ENCODE measurements at places on chromosomes 1 and 21.

DNA sequence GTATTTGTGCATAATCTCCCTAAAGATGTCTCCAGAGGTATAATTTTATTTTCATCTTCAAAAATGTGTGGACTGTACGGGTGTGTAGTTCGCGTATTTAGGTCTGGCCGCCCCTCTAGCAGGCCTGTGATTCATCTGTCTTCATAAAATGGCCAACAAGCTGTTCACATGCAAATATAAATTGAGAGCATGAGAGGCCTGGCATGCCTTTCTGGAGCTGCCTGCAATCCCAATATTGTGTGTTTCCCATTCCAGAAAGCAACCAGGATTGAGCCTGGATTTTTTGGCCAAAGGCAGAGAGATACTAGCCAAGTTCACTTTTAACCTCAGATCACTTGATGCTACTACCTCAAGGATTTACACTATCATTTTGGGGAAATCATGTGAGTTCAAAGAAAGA, 197.2 kb downstream of the NFIA start:
- DNase-seq = no peak

GRCh38 chr1:31984419-31985347, 29.0 kb upstream of the KHDRBS1 start:
- no peak for DNase-seq

DNA sequence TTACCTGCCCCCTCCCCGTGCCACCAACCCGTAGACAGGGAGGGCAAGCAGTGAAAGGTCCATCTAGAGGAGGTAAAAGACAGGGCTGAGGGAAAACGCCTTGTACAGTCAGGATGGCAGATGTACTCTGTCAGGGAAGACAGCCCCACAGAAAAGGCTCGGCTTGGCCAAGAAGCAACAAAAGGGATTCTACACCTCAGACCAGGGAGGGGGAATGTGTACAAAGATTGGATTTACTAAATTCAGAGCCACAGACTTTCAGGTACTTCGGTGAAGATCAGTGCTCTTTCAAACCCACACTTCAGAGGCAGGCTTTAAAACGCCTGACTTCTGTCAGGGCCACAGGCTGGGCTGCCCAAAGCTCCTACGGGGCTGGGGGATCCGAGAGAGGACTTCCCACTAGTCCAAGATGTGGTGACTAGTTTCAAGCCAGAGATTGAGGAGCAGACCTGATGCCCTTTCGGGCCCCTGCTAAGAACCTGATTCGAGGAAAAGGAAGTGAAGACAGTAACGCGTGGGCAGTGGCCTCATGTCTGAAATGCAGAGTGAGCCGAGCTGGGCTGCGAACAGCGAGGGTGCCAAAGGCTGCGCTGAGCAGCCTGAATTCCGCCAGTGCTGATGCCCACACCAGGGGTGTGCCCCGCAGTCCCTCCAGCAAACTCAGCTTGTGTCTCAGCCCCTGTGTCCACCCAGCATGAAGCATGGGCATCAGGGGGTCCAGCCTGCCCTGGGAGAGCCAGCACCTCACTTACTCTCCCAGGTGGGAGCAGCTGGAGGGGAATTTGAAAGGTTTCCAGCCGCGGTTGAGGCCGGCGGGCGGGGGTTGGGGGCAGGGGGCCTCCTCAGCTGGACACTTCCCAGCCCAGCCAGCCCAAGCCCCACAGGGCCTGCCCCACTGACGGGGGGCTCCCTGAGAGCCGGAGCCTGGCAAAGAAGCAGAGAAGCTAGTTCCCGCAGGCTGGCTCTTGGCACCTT, 36.2 kb downstream of the KIAA1614 start:
- DNase-seq = no peak

DNA sequence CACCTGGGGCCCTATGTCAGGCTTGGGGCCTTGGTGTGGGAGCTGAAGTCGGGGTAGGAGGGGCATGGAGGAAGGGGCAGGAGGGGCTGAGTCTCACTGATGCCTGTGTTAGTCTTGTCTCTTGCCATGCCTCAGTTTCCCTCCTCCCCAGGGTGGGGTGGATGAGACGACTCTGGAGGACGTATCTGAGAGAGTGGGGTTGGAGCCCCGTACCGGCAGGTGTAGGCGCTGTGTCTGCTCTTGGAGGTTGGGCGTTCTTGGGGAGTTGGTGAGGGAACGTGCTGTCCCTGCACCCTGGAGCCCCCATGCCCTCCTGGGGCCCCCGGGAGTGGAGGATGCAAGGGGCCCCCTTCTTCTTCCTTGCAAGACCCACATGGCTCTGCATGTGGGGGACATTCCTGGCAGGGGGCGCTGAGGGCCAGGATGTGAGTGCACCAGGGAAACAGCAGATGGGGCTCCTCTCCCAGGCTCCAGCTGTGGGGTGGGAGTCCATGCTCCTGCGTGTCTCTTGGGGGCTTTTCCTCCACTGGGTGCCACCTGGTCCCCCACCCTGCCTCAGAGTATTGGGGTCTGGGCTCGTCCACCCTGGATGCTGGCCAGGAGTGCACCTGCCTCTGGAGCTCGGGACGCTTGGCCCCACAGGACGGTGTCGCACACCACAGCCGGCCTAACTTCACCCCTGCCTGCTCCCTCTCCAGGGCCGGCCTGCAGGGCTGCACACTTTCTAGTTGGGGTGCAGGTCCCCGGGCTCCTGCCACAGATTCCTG, 1.4 kb upstream of the TNFRSF14 start:
- DNase-seq = no peak

DNA sequence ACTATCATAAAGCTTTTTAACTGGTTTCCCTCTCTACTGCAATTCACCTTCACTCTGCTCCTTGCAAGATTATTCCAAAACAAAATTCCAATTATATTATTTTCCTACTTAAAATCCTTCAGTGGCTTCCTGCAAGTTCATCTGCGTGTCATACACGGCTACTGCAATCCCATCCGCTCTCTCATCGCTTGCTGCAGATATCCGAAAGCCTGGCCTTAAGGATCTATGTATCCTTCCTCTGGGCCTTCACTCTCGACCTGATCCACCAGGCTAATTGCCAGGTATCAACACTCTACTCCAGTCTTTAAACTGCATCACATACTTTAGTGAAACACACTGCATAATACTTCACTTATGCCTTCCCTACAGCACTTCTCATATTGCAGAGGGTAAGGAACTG, 44.0 kb downstream of the VAV3 start:
- no peak for DNase-seq

DNA sequence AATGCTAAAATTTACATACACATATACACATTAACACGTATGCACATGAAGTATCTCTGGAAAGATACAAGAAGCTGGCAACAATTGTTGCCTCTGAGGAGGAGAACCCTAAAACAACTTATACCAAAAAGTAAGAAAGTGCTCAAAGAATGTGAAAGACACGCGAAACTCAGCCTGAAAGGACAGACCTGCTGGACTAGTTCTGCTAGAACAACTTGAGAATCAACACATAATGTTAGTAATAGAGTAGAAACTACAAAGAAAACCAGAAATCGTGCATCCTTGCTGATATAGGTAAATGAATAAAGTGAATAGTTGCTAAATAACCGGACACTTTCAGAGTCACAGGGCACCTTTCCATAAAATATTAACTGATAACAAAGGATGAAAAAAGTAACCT, 242.5 kb downstream of the RERE start:
- no peak for DNase-seq

GRCh38 chr1:19811206-19811851, 3.8 kb downstream of the RNF186 start:
- peak; percentile 34 for DNase-seq

GRCh38 chr1:25568834-25569596, 25.6 kb downstream of the LDLRAP1 start:
- DNase-seq = peak; percentile 89

GRCh38 chr1:67836769-67837168, 3.5 kb upstream of the GNG12 start:
- DNase-seq = no peak

GRCh38 chr1:154812877-154813276, 57.2 kb downstream of the KCNN3 start:
- no peak for DNase-seq

GRCh38 chr1:24903560-24903954, 26.5 kb downstream of the RUNX3 start:
- DNase-seq = no peak

GRCh38 chr1:182709225-182709764, 24.9 kb upstream of the RGS8 start:
- no peak for DNase-seq

DNA sequence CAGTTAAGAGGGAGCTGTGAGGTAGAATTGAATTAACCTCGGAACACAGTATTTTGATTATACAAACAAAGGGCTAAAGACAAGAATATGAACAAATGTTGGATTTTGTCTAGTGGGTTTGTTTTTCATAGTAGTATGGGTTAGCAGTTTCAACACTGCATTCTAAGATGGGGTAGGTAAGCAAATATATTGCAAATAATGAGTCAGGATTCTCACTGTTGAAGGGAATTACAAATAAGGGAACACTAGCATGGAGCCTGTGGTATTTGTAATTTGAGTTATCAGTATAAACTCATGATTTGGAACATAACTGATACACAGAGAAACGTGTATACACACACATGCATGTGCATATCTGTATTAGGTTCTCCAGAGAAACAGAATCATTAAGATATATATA, 44.5 kb downstream of the CD55 start:
- no peak for DNase-seq

- no peak for DNase-seq
These were observed 7.0 kb downstream of the CSDE1 start for GRCh38 chr1:114750780-114751179.

DNA sequence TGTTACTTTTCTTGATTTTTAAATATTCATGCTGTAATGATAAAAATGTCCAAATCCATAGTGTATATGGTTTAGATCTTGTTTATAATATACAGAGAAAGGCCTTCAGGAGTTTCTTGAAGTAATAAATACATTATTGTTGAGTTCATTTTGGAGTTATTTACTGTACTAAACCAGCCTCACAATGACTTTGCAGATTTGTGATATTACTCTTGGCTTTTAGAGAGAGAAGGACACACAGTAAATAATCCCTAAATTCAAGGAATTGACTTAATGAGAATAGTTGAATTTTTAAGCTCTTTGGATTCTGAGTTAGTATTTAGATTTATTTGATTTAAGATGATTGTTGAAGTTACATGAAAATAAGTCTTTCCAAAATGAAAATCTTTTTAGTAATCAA, 38.9 kb downstream of the RABGAP1L start:
- no peak for DNase-seq

GRCh38 chr1:209802780-209803152, 3.2 kb downstream of the IRF6 start:
- no peak for DNase-seq

- no peak for DNase-seq
These were observed 3.4 kb upstream of the KRTAP10-5 start for GRCh38 chr21:44583800-44584147.

GRCh38 chr1:29786195-29786594, 549.9 kb downstream of the PTPRU start:
- no peak for DNase-seq

- DNase-seq = no peak
These were observed 338.6 kb downstream of the PAPPA2 start for GRCh38 chr1:176801514-176802020.

DNA sequence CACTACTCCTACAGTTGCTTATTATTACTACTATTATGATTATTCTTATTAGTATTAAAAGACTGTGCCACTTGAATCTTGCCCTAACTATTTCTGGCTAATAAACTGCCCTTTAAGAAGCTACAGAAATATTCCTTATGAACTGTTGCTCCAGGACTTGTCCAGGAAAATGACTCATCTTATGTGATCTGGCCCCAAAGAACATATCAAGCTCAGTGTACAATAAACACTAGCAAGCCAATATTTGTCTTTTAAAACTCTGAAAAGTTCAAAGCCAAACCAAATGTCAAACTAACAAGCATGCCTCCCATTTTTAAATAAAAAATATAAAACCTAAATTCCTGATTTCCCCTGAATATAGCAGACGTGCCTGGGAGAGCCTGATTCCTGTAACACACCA, 88.7 kb upstream of the SIM2 start:
- no peak for DNase-seq

- DNase-seq = no peak
These were observed 84.8 kb upstream of the GNG4 start for GRCh38 chr1:235734335-235734734.

GRCh38 chr1:216785221-216785620, 62.0 kb upstream of the ESRRG start:
- DNase-seq = no peak

- no peak for DNase-seq
These were observed 39.0 kb upstream of the RUNX3 start for GRCh38 chr1:24968941-24969585.

- DNase-seq = peak; percentile 93
These were observed 31.9 kb downstream of the SETD4 start for GRCh38 chr21:36028127-36029069.

DNA sequence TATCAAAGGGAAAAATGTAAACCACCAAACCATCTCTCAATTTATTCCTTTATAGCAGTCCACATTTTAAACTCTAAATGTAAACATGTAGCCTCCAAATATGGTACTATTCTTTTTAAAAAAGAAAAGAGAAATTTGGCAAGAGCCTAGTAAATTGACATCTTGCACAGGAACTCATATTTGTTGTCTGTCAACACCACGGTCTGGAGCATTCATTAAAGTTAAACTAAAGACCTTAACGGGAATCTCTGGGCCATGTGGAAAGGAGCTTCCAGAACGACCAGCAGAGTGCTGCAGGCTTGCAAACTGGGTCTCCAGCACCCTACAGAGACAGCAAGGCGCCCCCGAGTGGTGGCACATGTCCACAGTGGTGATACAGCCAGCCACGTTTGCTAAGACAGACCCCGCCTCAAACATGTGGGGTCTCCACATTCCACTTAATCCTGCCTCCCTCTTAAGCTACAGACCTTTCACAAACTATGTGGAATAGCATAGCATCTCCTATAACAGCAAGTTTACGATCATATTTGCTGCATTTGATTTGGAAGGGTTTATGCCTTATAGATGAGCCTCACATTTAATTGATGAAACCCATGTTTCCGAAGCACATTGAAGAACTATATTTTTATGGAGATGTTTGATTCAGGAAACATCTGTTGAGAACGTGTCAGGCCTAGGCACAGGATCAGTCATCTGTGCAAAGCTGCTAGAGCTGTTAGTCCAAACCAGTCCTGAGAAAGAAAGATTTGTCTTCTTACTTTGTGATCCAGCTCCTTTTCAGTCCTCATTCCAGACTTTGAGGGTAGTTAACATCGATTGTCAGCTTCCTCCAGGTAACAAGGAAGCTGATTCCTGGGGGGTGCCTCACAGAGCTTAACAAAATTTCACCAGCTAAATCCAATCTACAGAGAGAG, 96.4 kb upstream of the BACE2 start:
- no peak for DNase-seq

- no peak for DNase-seq
These were observed 96.8 kb upstream of the C1orf21 start for GRCh38 chr1:184289825-184290550.

DNA sequence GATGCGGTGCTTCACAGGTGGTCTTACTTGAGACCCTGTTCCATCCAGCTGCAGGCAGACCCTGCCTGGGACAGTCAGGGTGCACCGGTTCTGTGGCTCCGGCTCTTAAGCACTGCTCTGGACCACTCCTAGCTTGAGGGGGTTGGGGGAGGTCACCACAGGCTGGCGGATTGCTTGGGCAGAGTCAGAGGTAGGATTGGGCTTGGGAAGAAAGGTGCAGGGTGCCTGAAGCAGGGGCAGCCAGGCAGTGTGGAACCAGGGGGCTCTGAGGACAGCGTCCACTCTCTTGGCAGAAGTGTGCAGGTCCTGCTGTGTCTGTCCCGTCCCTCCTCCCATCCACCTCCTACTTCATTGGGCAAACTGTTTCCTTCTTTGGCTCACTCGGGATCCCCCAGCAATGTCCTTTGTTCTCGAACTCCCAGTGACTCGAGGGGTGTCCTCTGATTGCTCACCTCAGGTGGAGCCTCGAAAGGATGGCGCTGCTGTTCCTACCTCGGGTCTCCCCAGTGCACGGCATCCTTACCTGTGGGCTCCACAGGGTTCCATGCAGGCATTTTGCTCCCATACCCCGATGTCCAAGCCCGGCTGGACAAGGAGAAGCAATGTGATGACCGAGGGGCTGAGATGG, 1.7 kb downstream of the PDXK start:
- no peak for DNase-seq

Measured in H54 (cell line).